ENCODE measurements at places on chromosomes 16 and 17.

DNA sequence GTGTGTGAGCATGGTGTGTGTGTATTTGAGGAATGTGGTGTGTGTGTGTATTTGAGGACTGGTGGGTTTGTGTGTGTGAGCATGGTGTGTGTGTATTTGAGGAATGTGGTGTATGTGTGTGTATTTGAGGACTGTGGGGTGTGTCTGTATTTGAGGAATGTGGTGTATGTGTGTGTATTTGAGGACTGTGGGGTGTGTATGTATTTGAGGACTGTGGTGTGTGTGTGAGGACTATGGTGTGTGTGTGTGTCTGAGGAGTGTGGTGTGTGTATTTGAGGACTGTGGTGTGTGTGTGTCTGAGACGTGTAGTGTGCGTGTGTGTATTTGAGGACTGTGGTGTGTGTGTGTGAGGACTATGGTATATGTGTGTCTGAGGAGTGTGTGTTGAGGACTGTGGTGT lies 18.0 kb upstream of the CACNG1 start:
- no peak for DNase-seq
- no peaks in the 10 kb centered on the region for H3K36me3 ChIP-seq
- H3K4me1 ChIP-seq: no peaks in the 10 kb centered on the region
- H3K4me3 ChIP-seq: no peak overlapping the region
- peaks cover 34% of the 10 kb centered on the region for H3K27me3 ChIP-seq
- no peak overlapping the region for H3K27ac ChIP-seq

- no peak overlapping the region for H3K27ac ChIP-seq
- no peak for DNase-seq
- no peaks in the 10 kb centered on the region for H3K4me1 ChIP-seq
- no peaks in the 10 kb centered on the region for H3K27me3 ChIP-seq
- no peaks in the 10 kb centered on the region for H3K36me3 ChIP-seq
These were observed 33.1 kb upstream of the CRISPLD2 start for GRCh38 chr16:84786605-84787262.

- peaks cover 92% of the 10 kb centered on the region for H3K27me3 ChIP-seq
- H3K27ac ChIP-seq: no peak overlapping the region
- no peak overlapping the region for H3K4me3 ChIP-seq
- H3K4me1 ChIP-seq: no peaks in the 10 kb centered on the region
- H3K36me3 ChIP-seq: no peaks in the 10 kb centered on the region
These were observed 162.2 kb upstream of the TNRC6C start for GRCh38 chr17:77796176-77796860.

GRCh38 chr17:76570877-76571471 lies 14.7 kb downstream of the ST6GALNAC2 start:
- no peak for DNase-seq
- H3K27ac ChIP-seq: no peak overlapping the region
- no peaks in the 10 kb centered on the region for H3K36me3 ChIP-seq
- H3K27me3 ChIP-seq: no peaks in the 10 kb centered on the region

DNA sequence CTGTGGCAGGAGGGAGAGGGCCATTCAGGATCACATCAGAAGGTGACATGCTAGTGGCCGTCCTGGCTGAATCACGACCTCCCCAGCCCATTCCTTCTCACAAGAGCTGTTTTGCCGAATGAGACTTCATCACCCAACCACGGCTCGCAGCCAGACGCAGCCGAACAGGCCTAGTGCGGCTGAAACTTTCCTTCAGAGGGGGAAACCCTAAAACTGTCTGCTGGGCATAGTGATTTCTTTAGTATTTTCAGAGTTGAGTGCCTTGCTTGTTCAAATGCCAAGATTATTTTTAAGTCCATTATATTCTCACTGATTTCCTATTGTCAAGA lies 343.7 kb downstream of the CPPED1 start:
- no peaks in the 10 kb centered on the region for H3K27me3 ChIP-seq
- H3K27ac ChIP-seq: no peak overlapping the region
- DNase-seq: no peak
